AG20443 (cell line): ENCODE measurements at places on chromosomes 11 and 22.

- no peak for DNase-seq
Observed at GRCh38 chr11:30006876-30007275, 10.0 kb downstream of the KCNA4 start.

DNA sequence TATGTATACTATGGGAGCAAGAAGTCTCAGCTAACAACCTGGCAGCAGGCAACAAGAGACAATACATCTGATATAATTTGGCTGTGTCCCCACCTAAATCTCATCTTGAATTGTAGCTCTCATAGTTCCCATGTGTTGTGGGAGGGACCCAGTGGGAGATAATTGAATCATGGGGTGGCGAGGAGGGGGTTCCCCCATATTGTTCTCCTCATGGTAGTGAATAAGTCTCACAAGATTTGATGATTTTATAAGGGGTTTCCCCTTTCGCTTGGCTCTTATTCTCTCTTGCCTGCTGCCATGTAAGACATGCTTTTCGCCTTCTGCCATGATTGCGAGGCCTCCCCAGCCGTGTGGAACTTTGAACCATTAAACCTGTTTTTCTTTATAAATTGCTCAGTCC, 6.2 kb downstream of the DNAJC24 start:
- no peak for DNase-seq

DNA sequence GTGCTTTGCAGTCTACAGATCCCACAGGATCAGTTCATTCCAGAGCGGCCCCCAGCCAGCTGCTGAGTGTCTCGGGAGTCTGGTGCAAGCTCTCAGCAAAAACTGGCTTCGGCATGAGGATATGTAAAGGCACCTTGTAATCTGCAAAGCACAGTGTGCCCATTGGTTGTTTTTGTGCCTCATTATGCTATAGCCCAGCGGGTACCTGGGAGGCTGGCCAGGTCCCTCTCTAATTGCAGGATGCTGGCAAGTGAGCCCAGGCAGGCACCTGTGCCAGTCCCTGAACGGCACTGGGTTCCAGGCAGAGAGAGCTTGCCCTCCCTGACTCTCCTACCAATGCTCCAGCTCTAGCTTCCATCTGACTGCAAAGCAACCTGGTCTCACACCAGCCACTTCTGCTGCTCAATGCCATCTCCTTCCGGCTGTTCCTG, 128.7 kb downstream of the DSCAML1 start:
- DNase-seq = no peak

DNA sequence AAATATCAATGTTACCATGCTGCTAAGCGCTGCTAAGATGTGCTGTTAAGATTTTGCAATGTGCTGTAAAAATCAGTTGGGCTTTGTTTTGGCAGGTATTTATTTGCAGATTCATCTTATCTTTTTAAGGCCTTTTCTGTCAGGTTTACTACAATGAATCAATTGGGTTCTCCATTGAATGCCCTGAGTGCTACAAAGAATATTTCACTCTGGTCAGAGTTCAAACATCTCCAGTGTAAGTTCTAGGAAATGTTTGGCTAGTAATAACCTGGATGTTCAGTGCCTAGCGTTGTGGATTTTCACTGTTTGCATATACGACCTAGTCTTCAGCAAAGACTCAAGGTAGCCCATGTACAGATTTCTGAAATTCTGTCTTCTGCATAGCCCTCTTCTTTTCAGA, 36.0 kb downstream of the RSF1 start:
- DNase-seq = no peak

GRCh38 chr11:6194065-6194581, 4.9 kb upstream of the OR52W1 start:
- no peak for DNase-seq

DNA sequence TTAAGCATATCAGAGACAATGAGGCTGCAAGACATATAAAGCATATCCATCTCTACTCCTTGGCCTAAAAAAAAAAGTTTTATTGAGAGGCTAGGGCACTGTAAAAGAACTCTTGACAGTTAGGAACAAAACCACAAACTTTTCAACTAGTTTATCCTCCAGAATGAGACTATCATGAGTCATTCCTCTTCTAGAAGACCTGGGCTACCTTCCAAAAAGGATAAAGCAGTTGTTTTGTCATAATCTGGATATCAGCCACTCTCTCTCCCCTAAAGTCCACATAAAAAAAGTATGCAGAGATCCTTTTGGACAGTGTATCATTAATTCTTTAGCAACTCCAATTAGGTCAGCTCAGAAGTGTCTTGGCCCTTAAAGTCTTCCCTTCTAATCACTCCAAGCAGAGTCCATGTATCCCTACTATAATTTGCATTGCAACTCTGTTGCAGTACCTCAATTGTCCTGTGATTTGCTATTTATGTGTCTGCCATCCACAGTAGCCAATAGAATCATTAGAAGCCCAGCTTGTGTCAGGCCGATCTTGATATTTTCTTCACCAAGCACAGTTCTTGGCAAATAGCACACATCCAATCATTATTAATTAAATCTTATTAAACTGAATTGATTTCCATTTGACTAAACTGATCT, 10.4 kb downstream of the OR51T1 start:
- peak; percentile 38 for DNase-seq

GRCh38 chr11:57425565-57426438, 1.1 kb downstream of the SLC43A3 start:
- DNase-seq = peak; percentile 64

GRCh38 chr11:61025821-61026120, 54.3 kb downstream of the CD6 start:
- no peak for DNase-seq

GRCh38 chr11:111135778-111136570, 109.6 kb upstream of the POU2AF2 start:
- DNase-seq = no peak

GRCh38 chr11:18696638-18697225, 1.8 kb upstream of the TMEM86A start:
- peak; percentile 45 for DNase-seq

DNA sequence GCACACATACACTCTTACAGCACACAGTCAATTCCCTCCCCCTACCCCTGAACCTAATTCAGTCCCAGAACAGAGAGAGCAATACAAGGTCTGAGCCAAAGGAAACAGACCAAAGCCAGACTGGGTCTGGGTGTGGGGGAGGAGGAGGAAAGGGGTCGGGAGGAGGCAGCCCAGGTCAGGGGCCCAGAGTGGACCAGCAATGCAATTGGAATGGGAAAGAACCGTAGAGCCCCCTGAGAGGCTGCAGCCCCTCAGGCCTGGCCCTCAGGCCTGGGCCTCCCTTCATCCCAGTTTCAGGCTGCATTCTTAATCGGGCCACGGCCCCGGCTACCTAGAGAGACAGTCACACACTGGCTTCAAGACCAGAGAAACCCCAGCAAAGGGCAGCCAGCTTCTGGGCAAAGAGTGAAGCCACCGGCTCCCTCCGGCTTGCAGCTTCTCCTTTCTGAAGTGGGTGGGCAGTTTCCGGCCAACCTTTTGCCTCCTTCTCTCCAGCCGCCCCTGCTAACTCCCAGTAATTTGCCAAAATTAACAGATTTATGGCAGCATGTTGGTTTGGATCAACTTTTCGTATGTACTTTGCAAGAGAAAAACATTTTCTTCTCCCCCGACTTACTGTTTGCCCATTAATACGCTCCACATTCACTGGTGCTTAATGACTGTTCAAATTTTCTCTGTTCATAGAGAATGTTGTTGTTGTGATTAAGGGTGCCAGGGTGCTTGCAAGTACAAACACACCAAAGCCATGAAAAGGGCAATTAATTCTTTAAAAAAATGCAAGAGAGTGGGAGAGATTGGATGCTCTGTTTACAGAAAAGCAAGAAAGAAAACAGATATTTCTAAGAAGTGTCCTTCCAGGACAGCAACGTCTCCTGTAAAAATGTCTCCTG, 488.3 kb downstream of the MN1 start:
- no peak for DNase-seq

DNA sequence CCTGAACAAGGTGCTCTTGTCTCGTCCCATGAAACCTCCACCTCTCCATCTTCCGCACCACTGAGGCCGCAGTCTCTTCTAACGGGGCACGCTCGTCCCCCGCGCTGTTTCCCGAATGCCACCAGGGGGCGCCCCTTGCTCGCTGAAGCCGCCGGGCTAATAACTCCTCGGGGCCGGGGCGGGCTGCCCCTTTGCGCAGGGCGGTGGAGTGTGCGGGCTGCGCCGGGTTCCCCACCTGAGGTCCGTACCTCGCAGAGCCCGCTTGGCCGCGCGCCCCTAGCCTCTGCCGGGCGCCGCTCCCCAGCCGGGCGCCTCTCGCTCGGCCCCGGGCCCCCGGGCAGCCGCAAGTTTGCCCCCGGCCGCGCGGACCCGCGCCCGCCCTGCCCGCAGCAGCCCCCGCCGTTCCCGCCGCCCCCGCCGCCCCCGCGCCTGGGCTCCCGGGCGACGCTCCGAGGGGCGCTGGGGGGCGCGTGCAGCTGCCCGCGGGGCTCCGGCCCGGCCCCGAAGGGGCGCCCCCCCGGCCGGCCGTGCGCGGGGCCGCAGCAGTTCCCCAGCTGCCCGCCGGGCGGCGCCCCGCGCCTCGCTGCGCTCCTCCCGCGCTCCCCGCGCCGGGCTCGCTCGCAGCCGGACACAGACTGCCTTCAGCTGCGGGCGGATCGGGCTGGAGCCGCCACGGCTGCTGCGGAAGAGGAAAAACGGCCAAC, at the start of gene GRIK4:
Gene GRIK4 (plus strand): TSS at position 633 of the 704 bp plus-strand sequence. CDS start 148,571 bp downstream, outside the sequence.
- peak; percentile 96 for DNase-seq

- no peak for DNase-seq
Observed at GRCh38 chr11:20099527-20099926, 60.7 kb downstream of the DBX1 start.

DNA sequence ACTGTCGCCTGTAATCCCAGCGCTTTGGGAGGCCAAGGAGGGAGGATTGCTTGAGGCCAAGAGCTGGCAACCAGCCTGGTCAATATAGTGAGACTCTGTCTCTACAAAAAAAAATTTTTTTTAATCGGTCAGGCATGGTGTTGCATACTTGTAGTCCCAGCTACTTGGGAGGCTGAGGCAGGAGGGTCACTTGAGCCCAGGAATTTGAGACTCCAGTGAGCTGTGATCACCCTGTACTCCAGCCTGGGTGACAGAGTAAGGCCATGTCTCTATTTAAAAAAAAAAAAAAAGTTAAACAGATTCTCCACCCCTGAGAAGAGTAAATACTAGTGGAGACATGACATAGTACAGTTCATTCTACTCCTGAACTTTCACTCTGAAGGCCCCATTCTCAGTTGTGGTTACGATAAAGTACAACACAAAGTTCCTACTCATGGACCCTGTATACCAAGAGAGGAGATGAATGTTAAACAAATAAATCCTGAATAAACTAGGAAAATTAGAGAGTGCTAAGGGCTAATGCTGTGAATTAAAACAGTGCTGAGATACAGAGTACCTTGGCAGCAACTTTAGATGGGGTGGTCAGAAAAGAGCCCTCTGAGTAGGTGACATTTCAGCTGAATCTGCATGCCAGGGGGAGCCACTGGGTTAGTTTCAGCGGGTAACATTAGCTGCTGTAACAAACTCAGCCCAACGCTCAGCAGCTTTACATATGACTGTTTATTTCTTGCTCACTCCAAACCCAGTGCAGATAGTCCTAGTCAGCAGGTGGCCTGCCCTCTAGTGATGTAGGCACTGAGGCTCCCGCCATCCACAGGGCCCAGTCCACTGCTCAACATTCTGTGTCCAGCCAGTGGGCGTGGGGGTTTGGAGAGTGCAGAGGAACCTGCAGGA, 75.1 kb downstream of the DBX1 start:
- DNase-seq = no peak

DNA sequence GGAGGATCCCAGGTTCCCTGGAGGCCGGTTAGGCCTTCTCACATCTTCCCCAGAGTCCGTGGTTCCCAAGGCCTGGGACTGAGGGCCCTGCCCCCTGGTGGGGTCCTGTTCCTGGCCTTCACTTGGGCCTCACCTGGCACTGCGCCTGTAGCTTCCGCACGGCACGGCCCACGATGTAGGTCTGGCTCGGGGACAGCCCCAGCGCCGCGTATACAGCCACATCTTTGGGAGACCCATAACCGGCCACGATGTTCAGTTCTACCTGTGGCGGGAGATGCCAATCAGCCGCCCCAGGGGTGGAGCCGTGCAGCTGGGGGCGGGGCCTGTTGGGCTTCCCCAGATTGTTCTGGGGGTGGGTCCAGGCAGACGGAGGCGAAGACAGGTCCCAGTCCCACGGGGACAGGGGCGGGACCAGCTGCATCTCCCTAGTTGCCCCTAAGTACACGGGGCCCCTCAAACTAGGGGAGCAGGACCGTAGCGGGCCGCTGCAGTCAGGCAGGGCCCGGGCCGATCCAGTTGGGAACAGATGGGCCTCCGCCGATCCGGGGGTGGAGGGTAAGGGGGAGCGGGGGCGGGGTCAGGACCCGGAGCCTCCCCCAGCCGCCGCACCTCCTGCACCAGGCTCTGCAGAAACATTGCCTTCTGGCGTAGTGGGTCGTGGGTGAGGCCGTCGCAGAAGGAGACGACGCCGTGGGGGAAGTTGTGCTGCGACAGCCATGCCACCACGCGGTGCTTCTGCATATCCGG, 10.1 kb downstream of the AIP start:
- DNase-seq = no peak

- DNase-seq = no peak
Observed at GRCh38 chr11:2904153-2905052, 18.8 kb upstream of the CDKN1C start.

DNA sequence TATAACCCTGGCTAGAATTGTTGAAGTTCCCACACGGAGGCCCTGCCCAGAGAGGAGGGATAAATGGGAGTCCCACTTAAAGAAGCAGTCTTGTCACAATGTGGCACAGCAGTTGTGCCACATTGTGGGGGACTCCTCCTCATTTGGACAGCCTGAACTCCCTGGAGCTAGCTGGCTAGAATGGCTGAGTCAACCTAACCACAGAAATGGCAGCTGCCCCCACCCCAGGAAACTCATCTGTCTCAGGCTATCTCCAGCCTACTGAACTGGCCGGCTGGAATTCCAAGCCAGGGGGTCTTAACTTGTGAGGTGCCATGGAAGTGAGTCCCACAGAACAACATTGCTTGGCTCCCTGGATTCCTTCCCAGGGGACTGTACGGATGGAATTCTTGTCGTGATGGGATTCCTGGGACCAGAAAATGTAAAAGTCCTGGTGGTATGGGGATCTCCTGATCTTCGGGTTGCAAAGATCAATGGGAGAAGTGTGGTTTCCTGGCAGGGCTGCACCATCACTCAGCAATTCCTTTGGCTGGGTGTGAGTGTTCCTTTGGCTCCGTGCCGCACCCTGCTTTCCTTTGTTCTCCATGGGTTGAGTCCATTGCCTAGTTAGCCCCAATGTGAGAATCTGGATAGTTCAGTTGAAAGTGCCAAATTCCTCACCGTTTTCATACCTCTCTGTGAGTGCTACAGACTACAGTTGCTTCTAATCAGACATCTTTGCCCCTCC, 791.2 kb upstream of the FAT3 start:
- no peak for DNase-seq

GRCh38 chr11:57407010-57407920, 16.8 kb upstream of the PRG2 start:
- no peak for DNase-seq

DNA sequence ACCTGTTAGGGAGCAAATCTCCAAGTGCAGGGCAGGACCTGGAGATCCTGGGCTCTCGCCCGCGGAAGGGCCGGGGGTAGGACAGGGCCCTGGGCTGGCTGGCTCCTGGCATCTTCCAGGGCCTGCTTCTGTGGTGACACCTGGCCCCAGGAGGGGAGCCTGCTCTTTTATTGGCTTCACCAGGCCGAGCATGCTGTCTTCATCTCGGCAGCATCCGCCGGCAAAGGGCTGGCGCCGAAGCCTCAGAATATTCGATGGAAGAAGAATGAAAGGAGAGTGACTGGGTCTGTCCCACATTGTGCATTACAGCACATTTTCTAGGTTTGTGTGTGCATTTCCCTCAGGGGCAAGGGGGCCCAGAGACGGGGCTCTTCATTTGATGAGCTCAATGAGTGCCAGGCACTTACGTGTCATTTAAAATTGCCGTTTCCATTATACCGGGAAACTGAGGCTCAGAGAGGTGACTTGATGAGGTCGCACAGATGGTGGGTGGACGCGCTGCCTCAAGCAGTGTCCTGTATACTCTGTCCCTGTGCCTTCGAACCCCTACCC, 70.0 kb downstream of the RBX1 start:
- no peak for DNase-seq
